ENCODE measurements at places on chromosomes 2 and 18.

GRCh38 chr2:77664491-77664890 is 142.3 kb upstream of the LRRTM4 start:
- H3K36me3 ChIP-seq: no peaks in the 10 kb centered on the region
- no peak overlapping the region for H3K27ac ChIP-seq
- no peak for DNase-seq
- no peaks in the 10 kb centered on the region for H3K4me1 ChIP-seq
- no peaks in the 10 kb centered on the region for H3K27me3 ChIP-seq

GRCh38 chr2:231701456-231702373 is 6.6 kb upstream of the PTMA start:
- H3K4me1 ChIP-seq: peaks cover 14% of the 10 kb centered on the region
- no peaks in the 10 kb centered on the region for H3K27me3 ChIP-seq
- H3K4me3 ChIP-seq: no peak overlapping the region
- peaks cover 2% of the 10 kb centered on the region for H3K36me3 ChIP-seq
- H3K27ac ChIP-seq: peak overlapping the region; percentile 26

- no peak overlapping the region for H3K4me3 ChIP-seq
- no peak for DNase-seq
- H3K4me1 ChIP-seq: no peaks in the 10 kb centered on the region
- H3K27me3 ChIP-seq: no peaks in the 10 kb centered on the region
- no peak overlapping the region for H3K27ac ChIP-seq
Measured at GRCh38 chr18:27130065-27130630, 55.0 kb downstream of the CHST9 start.

DNA sequence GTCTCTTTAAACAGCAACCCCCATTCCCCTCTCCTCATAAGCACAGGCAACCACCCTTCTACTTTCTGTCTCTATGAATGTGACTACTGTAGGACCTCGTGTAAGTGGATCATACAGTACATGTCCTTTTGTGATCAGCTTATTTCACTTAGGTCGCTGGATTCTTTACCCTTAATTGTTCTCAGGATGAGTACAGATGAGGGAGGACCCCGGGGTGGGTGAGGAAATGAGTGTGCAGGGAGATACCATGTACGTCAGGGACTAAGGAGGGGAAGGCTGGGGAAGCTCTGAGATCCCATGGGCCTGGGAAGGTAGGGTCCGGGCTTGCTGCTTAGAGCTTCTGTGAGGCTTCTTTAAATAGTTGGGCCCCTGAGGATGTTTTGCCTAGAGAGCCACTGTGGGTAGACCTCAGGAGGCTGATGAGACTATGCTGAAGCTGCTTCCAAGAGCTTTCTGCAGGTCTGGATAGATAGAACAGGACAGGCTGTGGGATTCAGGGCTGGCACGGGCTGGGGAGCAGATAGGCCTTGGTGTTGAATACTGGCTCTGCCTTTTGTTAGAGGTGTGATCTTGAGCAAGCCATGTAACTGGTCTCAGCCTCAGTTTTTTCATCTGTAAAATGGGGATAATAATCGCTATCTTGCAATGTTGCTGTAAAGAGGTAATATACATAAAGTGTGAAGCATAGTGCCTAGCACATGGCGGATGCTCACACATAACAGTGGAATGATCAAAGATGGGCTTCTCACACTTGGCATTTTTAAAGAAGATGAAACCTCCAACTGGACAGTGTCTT is 155.3 kb downstream of the PRKCE start:
- no peaks in the 10 kb centered on the region for H3K27me3 ChIP-seq
- H3K36me3 ChIP-seq: no peaks in the 10 kb centered on the region
- no peak overlapping the region for H3K4me3 ChIP-seq
- DNase-seq: no peak

Data from thymus (tissue), 14 donors.